ENCODE measurements at places on chromosomes 11 and 22.

GRCh38 chr11:27317751-27318150, 45.3 kb downstream of the CCDC34 start:
- no peak for DNase-seq

GRCh38 chr11:129620237-129621104, 195.2 kb upstream of the TMEM45B start:
- no peak for DNase-seq

GRCh38 chr11:942823-943222, 17.2 kb downstream of the AP2A2 start:
- DNase-seq = no peak

DNA sequence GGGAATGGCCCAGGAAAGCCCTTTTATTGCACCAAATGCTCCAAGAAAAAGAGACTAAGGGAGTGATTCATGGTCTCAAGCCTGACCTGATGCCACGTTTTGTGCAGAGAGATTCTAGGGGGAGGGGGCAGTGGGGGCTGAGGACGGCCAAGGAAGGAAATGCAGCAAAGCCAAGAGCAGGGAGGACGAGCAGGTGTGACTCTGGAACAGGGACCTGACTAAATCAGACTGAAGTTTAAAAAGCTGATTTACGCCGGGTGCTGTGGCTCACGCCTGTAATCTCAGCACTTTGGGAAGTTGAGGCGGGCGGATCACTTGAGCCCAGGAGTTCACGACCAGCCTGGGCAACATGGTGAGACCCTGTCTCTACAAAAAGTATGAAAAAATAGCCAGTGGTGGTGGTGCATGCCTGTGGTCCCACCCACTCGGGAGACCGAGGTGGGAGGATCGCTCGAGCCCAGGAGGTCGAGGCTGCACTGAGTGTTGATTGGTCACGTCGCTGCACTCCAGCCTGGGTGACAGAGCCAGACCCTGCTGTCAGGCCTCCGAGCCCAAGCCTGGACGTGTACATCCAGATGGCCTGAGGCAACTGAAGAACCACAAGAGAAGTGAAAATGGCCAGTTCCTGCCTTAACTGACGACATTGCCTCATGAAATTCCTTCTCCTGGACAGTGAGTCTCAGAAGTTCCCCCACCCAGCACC, 10.8 kb upstream of the IFITM3 start:
- no peak for DNase-seq

GRCh38 chr11:122951211-122951610, 30.4 kb downstream of the BSX start:
- no peak for DNase-seq

Measured in GM12891 (cell line).